ENCODE measurements at places on chromosomes 16 and 17.

DNA sequence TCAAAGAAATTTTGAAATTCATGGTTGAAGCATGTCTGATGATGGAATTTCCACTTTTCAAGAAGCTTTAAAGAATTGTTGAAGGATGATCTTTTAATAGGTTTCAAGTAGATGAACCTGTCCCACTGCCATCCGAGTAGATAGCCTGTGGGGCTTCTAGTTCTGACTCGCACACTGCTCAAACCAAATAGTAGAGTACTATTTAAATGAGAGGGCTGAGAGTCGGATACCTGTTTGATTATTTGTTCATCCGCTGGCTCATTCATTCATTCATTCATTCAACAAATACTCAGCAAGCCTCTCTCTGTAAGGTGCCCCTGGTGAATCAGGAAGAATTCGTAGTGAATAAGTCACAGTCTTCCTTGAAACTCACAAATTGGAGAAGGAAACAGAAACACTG lies 108.2 kb upstream of the IRX5 start:
- DNase-seq: no peak

DNA sequence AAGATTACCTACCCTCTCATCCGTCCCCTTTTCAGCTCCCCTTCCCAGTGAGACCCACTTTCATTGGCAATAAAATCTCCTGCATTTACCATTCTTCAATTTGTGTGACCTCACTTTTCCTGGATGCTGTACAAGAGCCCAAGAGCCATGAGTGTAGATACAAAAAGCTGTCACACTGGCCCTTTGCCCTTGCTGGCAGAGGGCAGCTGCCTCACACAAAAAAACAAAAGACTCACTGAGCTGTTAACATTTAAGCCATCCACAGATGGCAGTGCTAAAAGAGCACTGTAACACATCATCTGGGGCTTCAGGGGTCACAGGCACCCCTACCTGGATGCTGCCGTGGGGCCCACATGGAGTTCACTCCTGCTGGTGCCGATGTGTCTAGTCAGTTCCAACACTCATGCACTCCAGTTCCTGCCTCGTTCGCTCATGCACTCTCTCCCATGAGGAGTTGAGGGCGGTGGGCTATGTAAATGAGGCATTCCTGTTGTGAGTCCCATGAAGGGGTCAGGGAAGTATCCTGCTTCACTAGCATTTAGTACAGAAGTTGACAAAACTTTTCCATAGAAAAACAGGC lies 123.1 kb downstream of the CA10 start:
- no peak for DNase-seq

DNA sequence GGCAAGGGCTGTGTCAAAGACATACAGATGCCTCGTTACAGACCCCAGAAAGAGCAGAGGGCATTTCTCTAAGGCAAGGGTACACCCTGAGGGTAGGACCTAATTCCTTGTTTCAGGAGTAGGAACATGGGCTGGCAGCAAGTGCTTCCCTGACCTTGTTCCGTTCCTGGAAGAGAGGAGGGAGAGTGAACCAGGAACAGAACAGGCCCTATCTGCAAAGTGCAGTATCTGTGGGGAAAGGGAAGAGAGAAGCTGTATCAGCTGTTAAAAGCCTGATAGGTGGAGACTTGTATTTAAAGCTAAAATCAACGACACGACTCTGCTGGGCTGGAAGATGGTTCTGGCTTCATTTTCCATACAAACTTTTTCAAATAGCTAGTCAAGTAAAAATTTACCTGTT lies 26.1 kb upstream of the FASN start:
- no peak for DNase-seq

- no peak for DNase-seq
Measured at GRCh38 chr17:35807371-35808144, 1.7 kb upstream of the TAF15 start.

DNA sequence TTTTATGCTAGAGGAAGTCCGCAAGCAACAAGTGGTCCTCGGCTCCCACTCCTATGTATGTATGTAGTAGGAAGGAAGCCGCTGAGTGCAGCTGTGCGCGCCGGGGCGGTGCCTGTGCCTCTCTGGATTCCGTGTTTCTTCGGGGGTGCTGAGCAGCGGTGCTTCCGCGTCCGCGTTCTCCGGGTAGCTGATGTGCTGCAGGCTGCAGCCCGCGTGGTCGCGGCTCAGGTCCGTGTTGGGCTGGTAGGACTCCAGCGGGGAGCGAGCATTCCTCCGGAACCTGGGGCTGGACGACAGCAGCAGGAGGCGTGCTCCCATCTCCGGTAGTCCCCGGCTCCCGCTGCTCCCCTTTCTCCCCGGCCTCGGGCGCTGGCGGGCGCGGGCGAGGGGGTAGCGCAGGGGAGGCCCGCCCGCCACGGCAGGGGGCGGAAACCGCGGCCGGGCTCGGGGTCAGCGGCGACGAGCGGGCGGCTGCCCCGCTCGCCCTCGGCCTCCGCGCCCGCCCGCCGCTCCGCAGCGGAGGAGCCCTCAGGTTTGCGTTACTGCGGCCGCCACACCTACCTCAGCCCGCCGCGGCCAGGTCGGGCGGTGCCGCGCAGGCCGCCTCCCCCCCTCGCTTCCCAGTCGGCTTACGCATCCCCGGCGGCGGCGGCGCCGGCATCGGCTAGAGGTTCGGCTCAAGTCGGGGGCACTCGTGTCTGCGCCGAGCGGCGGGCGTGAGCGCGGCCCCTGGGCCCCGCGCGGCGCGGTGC lies 487 bp downstream of the C17orf67 start:
- peak; percentile 40 for DNase-seq
